ENCODE measurements at places on chromosomes 2 and 18. TPM values are rescaled to one million over a fixed set of nuclear protein-coding genes. Genes with fewer than 3 reads are reported as not detected.

The SERPINB13 gene
- not detected for total RNA-seq

The TEX44 gene
- total RNA-seq: not detected

The UGT1A8 gene
- total RNA-seq: not detected

- H3K4me1 ChIP-seq: no peaks in the 10 kb centered on the region
- no peaks in the 10 kb centered on the region for H3K27me3 ChIP-seq
These were observed 98.8 kb upstream of the EML6 start for GRCh38 chr2:54624591-54625071.

GRCh38 chr2:26243470-26244308 is 743 bp downstream of the HADHA start:
- H3K4me3 ChIP-seq: peak overlapping the region; percentile 89
- peaks cover under 1% of the 10 kb centered on the region for H3K36me3 ChIP-seq
- peak; percentile 23 for DNase-seq
- peak overlapping the region; percentile 98 for H3K27ac ChIP-seq
- no peaks in the 10 kb centered on the region for H3K27me3 ChIP-seq

GRCh38 chr2:191150230-191150599 is 579 bp downstream of the STAT4 start:
- H3K27ac ChIP-seq: no peak overlapping the region
- H3K4me1 ChIP-seq: no peaks in the 10 kb centered on the region
- no peaks in the 10 kb centered on the region for H3K27me3 ChIP-seq
- H3K36me3 ChIP-seq: no peaks in the 10 kb centered on the region
- H3K4me3 ChIP-seq: peak overlapping the region; percentile 72

DNA sequence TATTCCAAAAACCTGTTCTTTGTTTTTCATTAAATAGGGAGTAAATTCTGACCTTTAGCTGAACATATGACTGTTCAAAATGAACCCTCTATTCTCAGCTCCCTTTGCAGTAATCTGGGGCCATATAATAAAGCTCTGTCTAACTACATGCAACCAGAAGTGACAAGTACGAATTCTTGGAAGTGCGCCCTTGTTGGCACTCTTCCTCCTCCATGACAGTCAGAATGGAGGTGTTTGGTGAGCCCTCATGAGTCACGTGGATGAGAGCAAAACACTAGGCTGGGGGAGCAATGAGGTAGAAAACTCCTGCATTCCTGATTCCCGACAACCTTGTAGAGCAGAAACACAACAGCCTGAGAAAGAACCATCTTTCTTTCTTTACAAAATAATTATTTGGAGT is 552.9 kb downstream of the FBXO15 start:
- H3K27me3 ChIP-seq: no peaks in the 10 kb centered on the region
- H3K4me1 ChIP-seq: no peaks in the 10 kb centered on the region
- H3K4me3 ChIP-seq: no peak overlapping the region
- no peak overlapping the region for H3K27ac ChIP-seq
- no peaks in the 10 kb centered on the region for H3K36me3 ChIP-seq

DNA sequence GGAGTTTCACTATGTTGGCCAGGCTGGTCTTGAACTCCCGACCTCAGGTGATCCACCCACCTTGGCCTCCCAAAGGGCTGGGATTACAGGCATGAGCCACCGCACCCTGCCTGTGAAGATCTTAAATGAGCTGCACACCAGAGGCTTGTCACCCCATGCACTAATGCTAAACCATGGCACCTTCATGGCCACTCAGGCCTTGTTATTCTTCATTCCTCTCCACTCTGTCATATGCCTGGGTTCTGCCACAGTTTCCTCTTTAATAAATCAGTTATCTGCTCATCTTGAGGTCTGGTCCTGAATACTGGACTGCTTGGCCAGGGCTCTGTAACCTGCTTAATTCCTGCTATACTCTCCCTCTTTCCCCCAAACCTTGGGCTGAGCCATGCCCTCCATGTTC is 303.9 kb upstream of the FBXO11 start:
- no peak overlapping the region for H3K4me3 ChIP-seq
- H3K36me3 ChIP-seq: no peaks in the 10 kb centered on the region
- no peak for DNase-seq
- no peaks in the 10 kb centered on the region for H3K27me3 ChIP-seq
- peaks cover 11% of the 10 kb centered on the region for H3K4me1 ChIP-seq

GRCh38 chr18:13018374-13018773 is 27.2 kb downstream of the CEP192 start:
- H3K27ac ChIP-seq: no peak overlapping the region
- H3K4me3 ChIP-seq: no peak overlapping the region
- no peak for DNase-seq
- no peaks in the 10 kb centered on the region for H3K27me3 ChIP-seq
- peaks cover 43% of the 10 kb centered on the region for H3K36me3 ChIP-seq
- no peaks in the 10 kb centered on the region for H3K4me1 ChIP-seq

DNA sequence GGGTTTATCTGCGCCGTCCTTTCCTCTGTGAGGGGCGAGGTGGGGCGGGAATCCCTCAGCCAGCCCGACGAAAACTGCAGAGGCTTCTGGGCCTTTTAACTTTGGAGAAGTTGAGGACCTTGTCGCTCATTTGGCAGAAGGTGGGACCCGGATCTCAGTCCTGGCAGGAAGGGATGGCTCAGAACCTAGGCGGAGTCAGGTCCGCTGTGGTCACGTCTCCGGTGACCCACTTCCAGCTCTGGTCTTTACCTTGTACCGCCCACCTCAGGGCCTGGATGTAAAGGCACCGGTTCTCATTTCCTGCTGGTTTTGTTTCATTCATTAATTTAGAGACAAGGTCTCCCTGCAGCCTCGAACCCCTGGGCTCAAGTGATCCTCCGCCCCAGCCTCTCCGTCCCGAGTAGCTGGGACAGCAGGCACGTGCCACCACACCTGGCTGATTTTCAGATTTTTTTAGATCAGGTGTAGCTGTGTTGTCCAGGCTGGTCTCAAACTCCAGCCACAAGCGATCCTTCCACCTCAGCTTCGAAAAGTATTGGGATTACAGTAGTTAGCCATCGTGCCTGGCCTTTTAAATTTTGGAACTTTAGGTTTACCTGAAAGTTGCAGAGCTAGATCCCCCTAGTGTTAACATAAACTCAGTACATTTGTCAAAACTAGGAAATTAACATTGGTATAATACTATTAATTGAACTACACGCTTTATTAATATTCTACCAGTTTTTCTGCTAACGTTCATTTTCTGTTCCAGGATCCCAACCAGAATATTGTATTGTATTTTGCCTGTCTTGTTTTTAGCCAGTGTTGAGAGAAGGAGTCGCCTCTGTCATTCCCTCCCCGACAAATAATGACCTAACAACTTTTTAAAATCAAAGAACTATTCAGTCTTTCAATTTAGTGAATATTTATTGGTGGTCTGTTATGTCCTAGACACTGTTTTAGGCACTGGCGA is 852 bp downstream of the POLI start:
- DNase-seq: peak; percentile 29
- peak overlapping the region; percentile 82 for H3K27ac ChIP-seq
- no peaks in the 10 kb centered on the region for H3K4me1 ChIP-seq

DNA sequence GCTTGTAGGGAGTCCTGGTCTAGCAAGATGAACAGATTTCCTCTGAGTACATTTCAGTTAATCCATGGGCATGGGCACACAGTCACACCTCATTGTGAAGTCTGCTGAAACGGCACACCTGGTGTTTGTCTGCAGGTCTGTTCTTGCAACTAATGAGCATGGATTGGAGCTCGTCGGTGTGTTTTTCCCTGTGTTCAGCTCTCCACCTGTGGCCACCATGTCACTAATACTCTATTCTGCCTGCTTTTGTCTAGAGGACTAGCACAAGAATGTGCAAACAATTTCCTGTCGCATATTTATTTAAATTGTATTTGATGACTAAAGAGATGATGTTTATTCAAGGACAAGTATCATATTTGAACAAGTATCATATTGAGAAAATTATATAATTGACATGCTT is 24.5 kb upstream of the PPP4R1 start:
- H3K4me1 ChIP-seq: peaks cover 10% of the 10 kb centered on the region
- no peak for DNase-seq
- no peaks in the 10 kb centered on the region for H3K36me3 ChIP-seq
- no peaks in the 10 kb centered on the region for H3K27me3 ChIP-seq
- H3K4me3 ChIP-seq: no peak overlapping the region
- H3K27ac ChIP-seq: no peak overlapping the region

DNA sequence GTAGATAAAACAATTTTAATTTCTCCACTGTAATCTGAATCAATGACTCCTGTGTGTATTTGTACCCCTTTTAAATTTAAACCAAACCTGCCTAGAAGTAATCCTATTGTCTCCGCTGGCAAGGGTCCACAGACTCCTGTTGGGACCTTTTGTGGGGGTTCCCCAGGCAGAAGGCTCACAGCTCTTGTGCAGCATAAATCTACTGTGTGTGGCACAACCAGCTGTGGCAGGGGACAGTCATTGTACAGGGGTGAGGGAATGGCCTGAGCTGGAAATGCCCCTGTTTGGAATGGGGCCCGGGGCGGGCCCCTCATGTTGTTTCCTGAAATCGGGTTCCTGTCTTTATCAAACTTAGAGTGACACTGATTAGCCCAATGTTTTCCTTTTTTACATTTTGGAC is 318.2 kb upstream of the FAM98A start:
- H3K27me3 ChIP-seq: no peaks in the 10 kb centered on the region
- no peaks in the 10 kb centered on the region for H3K4me1 ChIP-seq
- no peak for DNase-seq
- no peak overlapping the region for H3K4me3 ChIP-seq
- no peaks in the 10 kb centered on the region for H3K36me3 ChIP-seq
- H3K27ac ChIP-seq: no peak overlapping the region
